ENCODE measurements at places on chromosomes 5 and 9. TPM values are rescaled to one million over a fixed set of nuclear protein-coding genes. Genes with fewer than 3 reads are reported as not detected.

DNA sequence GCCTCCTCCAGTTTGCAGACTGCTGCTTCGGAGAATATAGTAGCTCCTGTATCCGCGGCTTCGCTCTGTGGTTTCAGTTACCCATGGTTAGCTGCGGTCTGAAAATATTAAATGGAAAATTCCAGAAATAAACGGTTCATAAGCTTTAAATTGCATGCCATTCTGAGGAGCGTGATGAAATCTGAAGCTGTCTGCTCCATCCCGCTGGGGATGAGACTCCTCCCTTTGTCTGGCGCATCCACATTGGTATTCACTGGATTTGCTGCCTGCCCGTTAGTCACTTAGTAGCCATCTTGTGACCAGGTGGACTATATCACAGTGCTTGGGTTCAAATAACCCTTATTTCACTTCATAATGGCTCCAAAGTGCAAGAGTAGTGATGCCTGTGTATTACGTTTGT is 36.3 kb downstream of the MSX2 start:
- no peak for DNase-seq

- no peak for DNase-seq
Measured at GRCh38 chr5:52910071-52910470, 79.1 kb upstream of the ITGA2 start.

GRCh38 chr9:2192356-2192979 is 177.3 kb downstream of the SMARCA2 start:
- no peak for DNase-seq

GRCh38 chr9:127500399-127500798 is 49.1 kb downstream of the LRSAM1 start:
- DNase-seq = no peak

DNA sequence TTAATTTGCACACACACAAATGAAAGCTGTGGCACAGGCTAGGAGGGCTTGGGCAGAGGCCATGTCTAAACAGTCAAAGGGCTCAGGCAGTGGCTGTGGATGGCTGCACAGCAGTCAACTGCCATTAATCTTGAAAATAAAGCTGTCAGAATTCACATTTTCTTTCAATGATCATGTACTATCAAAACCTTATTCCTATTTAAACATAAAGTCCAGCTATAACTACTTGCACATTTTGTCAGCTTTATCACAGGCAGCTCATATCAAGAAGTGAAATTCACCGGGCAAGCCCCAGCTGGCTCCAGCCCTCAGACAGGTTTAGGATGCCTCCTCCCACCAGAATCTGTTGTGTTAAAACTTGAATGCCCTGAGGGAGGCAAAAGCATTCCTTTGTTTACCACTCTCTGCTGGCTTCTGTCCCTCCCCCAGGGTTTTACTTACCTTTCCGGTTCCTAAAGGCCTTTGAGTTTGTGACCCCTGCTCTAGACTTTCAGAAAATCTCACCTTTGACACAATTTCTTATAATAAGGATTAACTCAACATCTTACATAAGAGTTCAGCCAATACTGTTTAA is 54.9 kb upstream of the GRAMD2B start:
- peak; percentile 30 for DNase-seq

DNA sequence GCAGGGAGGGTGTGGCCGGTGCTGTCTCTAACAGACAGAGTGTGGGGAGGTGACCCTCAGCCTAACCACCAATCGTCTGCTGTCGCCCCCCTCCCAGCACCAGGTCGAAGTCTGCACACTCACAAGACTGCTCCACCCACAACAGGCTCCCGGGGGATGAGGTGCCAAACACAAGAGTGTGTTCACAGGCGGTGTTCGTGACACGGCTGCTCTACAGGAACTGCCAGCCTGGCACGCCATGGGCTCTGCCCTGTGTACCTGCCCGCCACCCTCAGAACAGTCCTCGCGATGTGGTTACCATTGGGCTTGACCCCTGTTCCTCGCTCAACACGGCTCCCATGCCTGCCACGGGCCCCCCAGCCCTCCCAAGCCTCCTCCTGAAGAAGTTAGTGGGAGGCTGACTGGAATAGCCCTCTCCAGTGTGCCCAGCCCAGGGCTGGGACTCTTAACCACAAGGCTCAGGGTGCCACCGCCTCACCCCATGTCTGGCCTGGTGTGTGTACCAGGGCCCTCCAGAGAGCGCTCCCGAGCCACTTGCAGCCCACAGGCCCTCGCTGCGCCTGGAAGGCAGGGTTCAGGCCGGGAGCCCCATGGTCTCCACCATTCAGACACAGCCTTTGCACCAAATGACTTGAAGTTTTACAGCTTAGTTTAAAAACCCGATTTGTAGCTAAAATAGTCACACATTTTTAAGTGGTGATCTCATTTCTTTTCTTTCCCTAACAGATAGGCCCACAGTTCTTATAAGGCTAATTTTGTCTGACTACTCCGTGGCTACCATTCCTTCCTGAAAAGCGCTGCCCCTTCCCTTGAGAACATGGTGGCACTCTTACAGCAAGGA is 102.5 kb downstream of the CAMSAP1 start:
- DNase-seq = no peak

GRCh38 chr5:151173711-151174611 is 16.4 kb upstream of the ANXA6 start:
- DNase-seq = no peak

DNA sequence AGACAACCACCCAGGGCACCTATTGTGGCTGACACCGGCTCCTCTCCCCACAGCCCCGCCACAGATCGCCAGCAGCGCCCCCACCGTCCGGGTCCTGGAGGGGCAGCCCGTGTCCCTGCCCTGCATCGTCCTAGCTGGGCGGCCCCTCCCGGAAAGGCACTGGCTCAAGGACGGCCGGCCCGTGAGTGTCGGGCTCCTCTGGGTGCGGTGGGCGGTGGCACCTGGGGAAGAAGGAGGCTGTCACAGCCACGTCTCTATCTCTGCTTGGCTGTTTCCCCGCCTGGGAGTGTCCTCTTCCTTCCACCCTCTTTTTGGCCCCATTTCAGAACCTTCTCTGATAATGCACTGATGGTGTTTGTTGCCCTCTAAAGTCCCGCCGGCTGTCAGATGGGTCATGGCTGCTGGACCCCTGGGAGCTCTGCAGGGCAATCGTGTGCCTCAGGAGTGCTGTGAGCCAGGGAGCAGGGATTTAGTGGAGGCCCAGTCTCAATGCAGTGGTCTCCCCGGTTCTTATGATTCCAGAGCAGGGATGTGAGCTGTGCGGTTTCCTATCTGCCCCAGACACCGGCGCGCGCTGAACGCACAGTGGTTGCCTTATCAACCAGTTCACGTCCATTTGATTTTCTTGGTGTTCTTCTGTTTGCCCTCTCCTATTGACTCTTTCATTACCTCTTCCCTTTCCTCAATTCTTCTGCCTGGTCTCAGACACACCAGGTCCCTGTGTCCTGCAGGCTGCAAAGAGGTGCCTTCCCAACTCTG is 55.3 kb downstream of the HMCN2 start:
- peak; percentile 43 for DNase-seq

DNA sequence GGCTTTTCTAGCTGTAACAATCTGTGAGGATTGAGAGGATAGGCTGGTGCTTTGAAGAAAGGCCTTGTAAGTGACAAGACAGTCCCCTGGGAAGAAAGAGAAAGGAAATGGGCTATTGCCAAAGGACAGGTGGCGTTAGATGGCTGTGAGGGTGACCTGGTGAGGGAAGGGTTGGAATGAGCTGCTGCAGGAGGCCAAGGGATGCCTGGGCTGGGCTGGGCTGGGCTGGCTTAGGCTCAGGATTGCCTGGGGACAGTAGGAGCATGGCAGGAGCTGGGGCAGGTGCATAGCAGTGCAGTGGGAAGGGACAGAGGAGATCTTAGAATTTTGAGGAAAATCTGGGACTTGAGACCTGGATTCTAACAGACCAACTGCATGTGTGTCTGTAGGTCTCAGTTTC is 9.7 kb upstream of the MYOZ3 start:
- no peak for DNase-seq

GRCh38 chr5:149138182-149138923 is 2.9 kb upstream of the ABLIM3 start:
- DNase-seq = no peak

- DNase-seq = no peak
Measured at GRCh38 chr9:108562176-108562575, 293.6 kb downstream of the ACTL7B start.

DNA sequence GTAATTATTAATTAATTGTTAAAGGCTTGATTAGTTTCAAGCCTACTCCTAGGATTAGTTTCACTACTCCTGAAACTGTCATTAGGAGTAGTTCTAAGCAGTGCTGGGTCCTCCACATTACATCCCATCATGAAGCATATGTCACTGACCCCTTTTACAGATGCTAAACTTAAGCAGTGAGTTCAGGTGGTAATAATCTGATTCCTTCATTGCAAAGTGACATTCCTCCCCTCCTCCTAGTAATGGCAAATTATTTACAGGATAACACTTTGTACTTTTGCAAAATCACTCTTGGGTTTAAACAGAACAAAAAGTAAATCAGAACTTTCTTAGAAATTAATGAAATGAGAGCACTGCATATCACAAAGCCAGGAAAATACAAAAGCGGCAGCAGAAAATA is 52.4 kb downstream of the BAAT start:
- DNase-seq = no peak

GRCh38 chr5:160703547-160704189 is 148.3 kb downstream of the ATP10B start:
- no peak for DNase-seq

- no peak for DNase-seq
Measured at GRCh38 chr5:141850786-141851185, 27.4 kb downstream of the PCDH1 start.

DNA sequence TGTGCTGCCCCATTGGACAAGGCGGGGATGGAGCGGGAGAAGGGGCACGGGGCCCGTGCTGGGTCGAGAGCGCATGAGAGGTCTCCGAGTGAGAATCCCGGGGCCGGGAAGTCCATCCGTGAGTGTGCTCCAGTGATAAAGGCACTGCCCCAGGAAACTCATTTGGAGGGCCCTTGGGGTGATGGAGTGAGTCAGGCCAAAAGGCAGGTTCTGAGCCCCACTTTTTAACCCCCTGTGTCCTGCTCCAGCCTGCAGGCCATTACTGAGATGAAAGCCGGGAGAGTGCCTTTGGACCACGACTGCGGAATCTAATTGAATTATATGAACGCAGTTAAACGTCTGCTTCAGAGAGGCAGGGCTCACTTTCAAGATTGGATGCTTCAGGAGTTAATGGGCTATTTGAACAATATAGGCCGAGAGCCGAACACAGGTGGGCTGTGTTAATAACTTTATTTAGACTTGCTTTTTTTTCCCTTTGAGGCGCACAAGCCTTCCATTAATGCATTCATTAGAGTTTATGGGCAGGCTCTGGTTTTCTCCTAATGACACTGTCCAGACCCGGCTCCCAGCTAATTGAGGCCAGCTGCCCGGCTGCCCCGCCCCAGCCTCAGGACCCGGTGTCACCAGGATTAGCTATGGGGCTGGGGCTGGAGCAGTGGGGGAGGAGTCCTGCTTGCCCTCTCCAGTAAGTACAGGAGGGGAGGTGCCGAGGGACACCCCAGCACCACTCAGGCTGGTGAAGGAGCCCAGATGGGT is 79.1 kb upstream of the LMX1B start:
- no peak for DNase-seq

GRCh38 chr5:32206053-32206452 is 31.9 kb upstream of the GOLPH3 start:
- DNase-seq = no peak

GRCh38 chr5:179801304-179802206 is 5.1 kb downstream of the MGAT4B start:
- DNase-seq = no peak

GRCh38 chr5:127555826-127556225 is 38.4 kb downstream of the PRRC1 start:
- DNase-seq = no peak

- no peak for DNase-seq
Measured at GRCh38 chr5:39494107-39494510, 69.3 kb upstream of the DAB2 start.

DNA sequence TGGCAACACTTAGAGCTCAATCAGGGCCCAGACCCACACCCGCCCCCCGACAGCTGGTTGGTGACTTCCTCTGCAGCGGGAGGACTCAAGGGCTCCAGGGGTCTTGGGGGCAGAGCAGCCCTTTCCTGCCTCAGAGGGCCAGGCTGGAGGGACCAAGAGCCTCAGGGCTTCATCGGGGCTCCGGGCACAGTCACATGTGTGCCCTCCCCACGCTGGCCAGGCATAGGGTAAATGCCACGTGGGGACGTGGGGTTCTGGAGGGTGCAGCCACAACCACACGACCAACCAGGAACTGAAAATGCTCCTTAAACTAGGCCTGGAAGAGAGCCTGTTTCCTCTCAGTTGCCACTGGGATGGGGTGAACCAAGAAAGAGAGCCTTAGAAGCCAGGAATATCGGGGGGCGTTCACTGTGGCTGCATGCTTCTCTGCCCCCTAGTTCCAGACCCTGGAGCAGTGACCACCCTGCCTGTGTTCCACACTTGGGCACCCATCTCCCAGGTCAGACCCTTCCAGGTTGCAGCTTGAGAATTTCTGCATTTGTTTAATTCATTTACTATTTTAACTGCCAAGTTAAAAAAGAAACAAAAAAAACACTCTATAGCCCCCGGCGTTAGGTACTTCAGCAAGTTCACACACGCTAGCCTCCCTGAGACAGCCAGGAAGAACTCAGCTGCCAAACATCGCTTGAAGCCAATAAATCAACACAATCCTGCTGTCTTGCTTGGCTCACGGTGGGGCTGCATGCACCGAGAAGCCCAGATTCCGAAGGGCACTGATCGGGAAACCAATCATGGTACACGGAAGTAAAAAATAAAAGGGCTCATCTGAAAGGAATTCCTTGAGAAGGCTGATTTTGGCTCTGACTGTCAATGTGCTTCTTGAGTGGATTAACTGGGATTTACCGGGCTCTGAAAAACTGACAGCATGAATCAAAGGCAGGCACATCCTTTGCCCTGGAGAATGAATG is 56.1 kb upstream of the PHYKPL start:
- no peak for DNase-seq

DNA sequence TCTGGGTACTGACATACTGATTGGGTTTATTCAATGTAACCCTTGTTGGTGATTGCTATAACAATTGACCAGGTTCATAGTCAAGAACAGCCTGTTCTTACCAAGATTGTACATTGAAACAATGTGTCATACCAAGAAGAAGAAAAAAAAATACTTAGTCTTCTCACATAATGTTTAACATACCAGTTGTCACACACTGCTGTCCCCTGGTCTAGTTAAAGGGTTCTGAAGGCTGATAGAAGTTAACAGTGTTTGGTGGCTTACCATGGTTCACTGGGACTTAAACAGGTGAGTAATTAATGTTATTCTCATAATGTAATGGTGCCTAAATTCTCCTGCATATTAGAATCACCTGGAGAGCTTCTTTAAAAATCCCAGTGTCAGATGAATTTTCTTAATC is 18.5 kb upstream of the CDC42SE2 start:
- no peak for DNase-seq

Gene LVRN
- total RNA-seq = 0.14 TPM

Gene ACOT12
- total RNA-seq = not detected

Gene RAPGEF1
- total RNA-seq = 32.5 TPM

Gene CRHBP
- total RNA-seq = not detected

Gene PDGFRB
- total RNA-seq = not detected

Gene CORO2A
- total RNA-seq = 24.3 TPM

Gene PTGS1
- 0.71 TPM for total RNA-seq

Gene ZBED3
- 12.3 TPM for total RNA-seq

Gene EQTN
- total RNA-seq = not detected

Gene ABCA2
- 50.7 TPM for total RNA-seq

Gene TERT
- total RNA-seq = 2.3 TPM

Gene CER1
- total RNA-seq = not detected

Gene RANBP3L
- not detected for total RNA-seq

Gene LCN10
- 0.33 TPM for total RNA-seq

Gene HACD4
- 0.10 TPM for total RNA-seq

Gene CAMLG
- 22.8 TPM for total RNA-seq
